HT-29 (cell line): ENCODE measurements at places on chromosomes 7 and 10. TPM values are rescaled to one million over a fixed set of nuclear protein-coding genes. Genes with fewer than 3 reads are reported as not detected.

FAM25A gene
- total RNA-seq, result 0.76 TPM in 1 of 2 replicates, not detected in the other

IL15RA gene
- total RNA-seq, result 12.4 and 14.1 TPM in 2 replicates

ANKRD16 gene
- total RNA-seq, result 8.7 and 12.7 TPM in 2 replicates

NEBL gene
- 0.68 and 2.2 TPM in 2 replicates for total RNA-seq

RARRES2 gene
- 10.5 and 12.6 TPM in 2 replicates for total RNA-seq

NANOS1 gene
- 3.1 and 4.8 TPM in 2 replicates for total RNA-seq

SAMD9 gene
- 8.3 and 8.5 TPM in 2 replicates for total RNA-seq

UCMA gene
- total RNA-seq, result not detected in 2 replicates

ODAD2 gene
- total RNA-seq, result not detected in 2 replicates

CLCN1 gene
- 2.8 and 3.0 TPM in 2 replicates for total RNA-seq

CFAP69 gene
- 5.4 and 9.2 TPM in 2 replicates for total RNA-seq

PILRB gene
- 104 and 119 TPM in 2 replicates for total RNA-seq

PRKAR2B gene
- total RNA-seq, result not detected in 2 replicates

FFAR4 gene
- total RNA-seq, result 88.1 and 97.9 TPM in 2 replicates

FMC1 gene
- total RNA-seq, result 16.5 and 19.4 TPM in 2 replicates

CHCHD3 gene
- 130 and 151 TPM in 2 replicates for total RNA-seq

FAM237B gene
- not detected in 2 replicates for total RNA-seq

SFTPD gene
- not detected in 2 replicates for total RNA-seq

TES gene
- 91.9 and 96.7 TPM in 2 replicates for total RNA-seq

TUBGCP2 gene
- 87.7 and 88.4 TPM in 2 replicates for total RNA-seq

SHTN1 gene
- total RNA-seq, result 4.5 and 4.7 TPM in 2 replicates
